Uterus (tissue), 4 donors: ENCODE measurements at places on chromosomes 16 and 17. TPM values are rescaled to one million over a fixed set of nuclear protein-coding genes. Genes with fewer than 3 reads are reported as not detected.

GRCh38 chr16:68236137-68236825, 354 bp upstream of the ESRP2 start:
- DNase-seq: no peak
- peak overlapping the region; percentile 23 for H3K4me3 ChIP-seq
- H3K27me3 ChIP-seq: no peaks in the 10 kb centered on the region
- peak overlapping the region; percentile 79 for H3K27ac ChIP-seq
- no peaks in the 10 kb centered on the region for H3K36me3 ChIP-seq

- no peak overlapping the region for H3K4me3 ChIP-seq
- no peak for DNase-seq
- no peaks in the 10 kb centered on the region for H3K27me3 ChIP-seq
- no peaks in the 10 kb centered on the region for H3K36me3 ChIP-seq
Measured at GRCh38 chr16:54210452-54211125, 76.0 kb downstream of the IRX3 start.

- no peak overlapping the region for H3K27ac ChIP-seq
- H3K27me3 ChIP-seq: no peaks in the 10 kb centered on the region
- H3K4me3 ChIP-seq: no peak overlapping the region
- H3K36me3 ChIP-seq: no peaks in the 10 kb centered on the region
- H3K4me1 ChIP-seq: no peaks in the 10 kb centered on the region
Measured at GRCh38 chr17:37317867-37318266, 57.9 kb upstream of the C17orf78 start.

DNA sequence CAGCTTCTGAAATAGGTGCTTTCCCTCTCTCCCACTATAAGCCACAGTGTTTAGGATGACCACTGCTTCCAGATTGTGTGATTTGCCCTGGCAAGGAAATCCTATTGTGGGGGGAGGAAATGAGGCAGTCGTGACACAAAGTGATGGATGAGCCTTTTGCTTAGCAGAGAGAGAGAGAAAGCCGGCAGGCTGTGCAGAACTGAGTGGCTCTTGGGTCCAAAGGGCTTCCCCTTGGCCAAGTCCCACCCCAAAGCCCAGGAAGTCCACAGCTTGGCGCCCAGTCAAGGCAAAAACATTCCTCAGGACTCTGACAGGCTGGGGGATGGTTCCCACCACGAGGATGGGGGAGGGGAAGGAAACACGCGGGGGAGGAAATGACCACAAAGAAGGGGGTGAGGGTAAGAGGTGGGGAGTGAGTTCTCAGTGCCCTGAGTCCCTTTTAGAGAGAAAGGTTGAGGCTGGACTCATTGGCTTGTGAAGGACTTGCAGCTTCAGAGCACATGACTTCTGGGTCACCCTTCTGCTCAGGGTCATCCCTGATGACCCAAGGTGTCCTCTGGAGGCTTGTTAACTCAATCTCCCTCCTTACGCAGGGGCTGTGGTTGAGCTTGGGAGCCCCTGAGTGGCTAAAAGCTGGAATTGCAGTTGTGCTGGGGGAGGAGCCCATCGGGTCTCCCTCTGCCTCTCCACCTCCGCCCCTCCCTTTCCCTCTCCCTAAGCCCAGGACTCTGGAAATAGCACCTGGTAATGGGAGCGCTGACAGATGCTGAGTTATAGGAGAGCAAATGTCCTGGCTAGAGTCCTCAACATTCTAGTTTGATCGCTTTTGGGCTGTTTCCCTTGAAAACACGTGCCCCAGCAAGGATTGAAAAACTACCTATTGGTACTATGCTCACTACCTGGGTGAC, 10.3 kb upstream of the MSL1 start:
- peaks cover 40% of the 10 kb centered on the region for H3K4me1 ChIP-seq
- no peak overlapping the region for H3K4me3 ChIP-seq
- no peaks in the 10 kb centered on the region for H3K36me3 ChIP-seq

DNA sequence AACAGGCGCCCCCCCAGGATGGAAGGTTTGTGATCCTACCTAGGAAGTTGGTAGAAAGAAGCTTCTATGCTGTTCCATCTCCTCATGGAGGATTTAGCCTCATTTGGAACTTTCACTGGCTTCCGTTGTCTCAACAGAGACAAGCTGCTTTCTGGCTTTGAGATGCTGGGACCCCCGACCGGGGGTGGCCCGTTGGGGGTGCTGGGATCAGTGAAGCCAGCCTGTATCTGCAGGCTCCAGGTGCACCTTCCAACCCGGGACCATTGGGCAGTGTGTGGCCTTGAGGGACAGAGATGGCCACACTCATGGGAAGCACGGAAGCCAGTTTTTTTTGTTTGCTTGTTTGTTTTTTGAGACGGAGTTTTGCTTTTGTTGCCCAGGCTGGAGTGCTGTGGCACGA, 15.4 kb downstream of the CIBAR2 start:
- H3K27me3 ChIP-seq: no peaks in the 10 kb centered on the region
- H3K4me1 ChIP-seq: no peaks in the 10 kb centered on the region
- no peak for DNase-seq
- no peaks in the 10 kb centered on the region for H3K36me3 ChIP-seq
- H3K4me3 ChIP-seq: no peak overlapping the region

- H3K36me3 ChIP-seq: no peaks in the 10 kb centered on the region
- DNase-seq: no peak
- no peak overlapping the region for H3K27ac ChIP-seq
- H3K4me1 ChIP-seq: no peaks in the 10 kb centered on the region
- H3K27me3 ChIP-seq: no peaks in the 10 kb centered on the region
Measured at GRCh38 chr16:15610369-15610871, 32.5 kb downstream of the MARF1 start.

- H3K27ac ChIP-seq: no peak overlapping the region
- no peaks in the 10 kb centered on the region for H3K36me3 ChIP-seq
- H3K4me1 ChIP-seq: no peaks in the 10 kb centered on the region
- no peaks in the 10 kb centered on the region for H3K27me3 ChIP-seq
- H3K4me3 ChIP-seq: no peak overlapping the region
Measured at GRCh38 chr17:74147966-74148365, 55.5 kb upstream of the RPL38 start.

DNA sequence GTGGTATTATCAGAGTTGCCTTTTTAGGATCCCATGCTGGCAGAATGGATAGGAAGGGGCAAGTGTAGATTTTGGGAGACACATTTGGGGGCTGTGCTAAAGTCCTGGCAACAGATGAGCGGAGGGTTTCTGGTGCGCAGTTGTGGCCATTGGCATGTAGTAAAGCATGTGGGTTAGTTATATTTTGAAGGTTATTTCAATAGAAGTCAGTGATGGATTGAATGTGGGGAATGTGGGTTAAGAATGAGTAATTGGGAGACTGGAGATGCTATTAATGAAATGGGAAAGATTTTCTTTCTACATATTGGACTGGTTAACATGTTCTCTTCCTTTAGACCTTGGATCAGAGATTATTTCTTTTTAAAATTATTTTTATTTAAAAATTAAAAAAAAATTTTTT, 10.0 kb downstream of the DUS2 start:
- H3K27me3 ChIP-seq: no peaks in the 10 kb centered on the region
- DNase-seq: no peak
- no peaks in the 10 kb centered on the region for H3K4me1 ChIP-seq
- no peak overlapping the region for H3K4me3 ChIP-seq
- H3K36me3 ChIP-seq: no peaks in the 10 kb centered on the region

- H3K27ac ChIP-seq: no peak overlapping the region
- H3K4me1 ChIP-seq: no peaks in the 10 kb centered on the region
- H3K4me3 ChIP-seq: no peak overlapping the region
- H3K36me3 ChIP-seq: no peaks in the 10 kb centered on the region
Measured at GRCh38 chr16:74654536-74655050, 12.1 kb downstream of the RFWD3 start.

DNA sequence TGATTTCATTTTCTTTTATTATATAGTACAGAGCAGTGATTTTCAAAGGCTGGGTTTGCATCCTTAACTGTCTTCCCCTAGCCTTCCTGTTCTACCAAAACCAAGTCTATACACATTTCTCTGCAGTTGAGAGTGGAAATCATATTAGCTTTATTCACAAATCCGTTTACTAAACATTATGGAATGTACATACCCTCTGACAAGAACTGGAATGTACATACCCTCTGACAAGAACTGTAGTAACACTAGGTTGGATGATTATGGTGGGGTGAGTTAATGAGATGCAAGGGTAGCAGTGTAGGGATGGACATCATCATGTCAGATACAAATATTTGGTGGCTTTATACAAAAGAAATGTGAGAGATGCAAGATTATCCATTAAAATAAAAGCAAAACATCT, 154.8 kb downstream of the CYB561 start:
- no peak overlapping the region for H3K27ac ChIP-seq
- H3K36me3 ChIP-seq: no peaks in the 10 kb centered on the region
- H3K4me1 ChIP-seq: no peaks in the 10 kb centered on the region
- H3K27me3 ChIP-seq: no peaks in the 10 kb centered on the region

DNA sequence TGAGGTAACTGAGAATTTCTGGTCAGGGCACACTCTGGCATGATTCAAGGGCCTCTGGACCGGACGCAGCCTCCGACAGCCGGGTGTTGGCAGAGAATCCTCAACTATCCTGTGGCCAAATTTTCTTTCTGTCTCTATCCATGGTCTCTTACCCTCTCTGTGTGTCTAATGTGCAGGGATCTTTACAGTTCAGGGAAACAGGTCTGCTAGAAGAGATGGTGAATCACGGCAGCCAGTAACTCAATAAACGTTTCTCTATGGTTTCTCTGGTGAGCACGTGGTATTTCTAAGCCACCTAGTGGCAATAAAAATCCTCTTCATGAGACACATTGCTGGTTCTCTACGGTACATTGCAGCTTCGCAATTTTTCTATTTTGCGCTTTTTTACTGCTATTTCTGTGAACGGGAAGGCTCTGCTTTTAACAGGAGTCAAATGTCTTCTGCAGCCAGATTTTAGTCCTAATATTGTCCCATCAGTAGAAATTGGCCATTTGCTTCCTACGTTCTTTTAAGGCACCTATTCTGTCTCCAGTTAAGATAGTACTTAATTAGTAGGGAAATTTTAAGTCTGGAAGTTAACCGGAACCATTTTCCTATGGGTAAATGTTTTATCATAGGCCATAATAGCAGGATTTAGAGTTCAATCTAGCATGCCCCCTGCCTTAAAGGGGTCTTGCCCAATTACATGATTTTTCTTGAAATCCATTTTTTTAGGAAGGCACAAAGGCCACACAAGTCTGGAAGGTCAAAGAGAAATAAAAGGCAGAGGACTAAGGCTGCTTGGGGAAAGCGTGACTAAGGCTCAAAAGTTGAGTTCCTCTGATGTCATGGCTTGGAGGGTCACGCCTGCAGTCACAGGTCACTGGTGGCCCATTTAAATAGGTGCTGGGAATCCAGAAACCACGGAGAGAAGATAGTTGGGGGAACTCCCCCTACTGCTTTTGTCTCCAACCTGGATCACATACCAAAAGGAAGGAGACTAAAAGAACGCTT, 31.5 kb downstream of the QPRT start:
- H3K27me3 ChIP-seq: no peaks in the 10 kb centered on the region
- no peak overlapping the region for H3K4me3 ChIP-seq
- no peaks in the 10 kb centered on the region for H3K36me3 ChIP-seq
- H3K27ac ChIP-seq: no peak overlapping the region
- H3K4me1 ChIP-seq: no peaks in the 10 kb centered on the region

- DNase-seq: no peak
- H3K4me1 ChIP-seq: peaks cover 6% of the 10 kb centered on the region
- peaks cover 15% of the 10 kb centered on the region for H3K27me3 ChIP-seq
- H3K27ac ChIP-seq: peak overlapping the region; percentile 72
- no peaks in the 10 kb centered on the region for H3K36me3 ChIP-seq
Measured at GRCh38 chr17:7026471-7027115, 3.7 kb downstream of the BCL6B start.

SLC7A6 gene
- 29.2 TPM for total RNA-seq

SRL gene
- 10.1 TPM for total RNA-seq

DCXR gene
- 125 TPM for total RNA-seq

CLCN7 gene
- total RNA-seq: 31.0 TPM

SECTM1 gene
- 6.1 TPM for total RNA-seq

MC1R gene
- 4.6 TPM for total RNA-seq

FOXC2 gene
- total RNA-seq: not detected

CTRB1 gene
- not detected for total RNA-seq
